Activated T-helper 1 cell treated with anti-CD3 and anti-CD28 coated beads, Interleukin-2, amount 50 U/mL, for 16 hours (primary cell): ENCODE measurements at places on chromosomes 3 and 15.

DNA sequence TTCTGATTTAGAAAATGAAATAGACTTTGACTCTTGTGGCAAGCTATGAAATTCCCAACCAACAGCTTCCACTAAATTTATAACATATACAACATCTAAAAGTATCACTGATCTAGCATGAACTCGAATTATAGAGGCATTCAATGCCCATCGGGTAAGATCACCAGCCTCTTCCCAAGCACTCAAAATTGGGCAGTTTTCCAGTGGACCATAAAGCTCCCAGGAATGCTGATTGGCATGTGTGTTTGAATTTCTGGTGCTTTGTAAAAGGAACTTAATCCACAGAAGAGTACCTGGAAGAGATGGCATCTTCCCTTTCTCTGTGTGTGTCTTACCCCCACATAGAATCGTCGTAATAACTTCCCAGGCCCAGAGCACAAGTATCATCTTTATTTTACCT, 10.0 kb downstream of the LRTM1 start:
- no peak for DNase-seq

DNA sequence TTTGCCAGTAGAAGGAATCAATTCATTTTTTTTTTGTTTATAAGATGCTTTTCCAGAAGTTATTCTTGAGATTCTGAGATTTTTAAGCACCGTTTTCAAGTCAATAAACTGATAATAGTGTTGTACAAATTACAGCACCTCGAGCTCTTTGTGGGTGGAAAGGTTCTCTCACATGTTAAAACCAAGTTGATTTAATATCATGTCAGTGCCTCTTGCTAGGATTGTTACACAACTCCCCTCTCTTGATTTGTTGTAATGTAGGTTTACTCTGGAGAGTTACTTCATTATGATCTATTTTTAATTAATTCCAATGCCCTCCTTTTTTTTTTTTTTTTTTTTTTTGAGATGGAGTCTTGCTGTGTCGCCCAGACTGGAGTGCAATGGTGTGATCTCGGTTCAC, 25.8 kb upstream of the UBXN7 start:
- no peak for DNase-seq

DNA sequence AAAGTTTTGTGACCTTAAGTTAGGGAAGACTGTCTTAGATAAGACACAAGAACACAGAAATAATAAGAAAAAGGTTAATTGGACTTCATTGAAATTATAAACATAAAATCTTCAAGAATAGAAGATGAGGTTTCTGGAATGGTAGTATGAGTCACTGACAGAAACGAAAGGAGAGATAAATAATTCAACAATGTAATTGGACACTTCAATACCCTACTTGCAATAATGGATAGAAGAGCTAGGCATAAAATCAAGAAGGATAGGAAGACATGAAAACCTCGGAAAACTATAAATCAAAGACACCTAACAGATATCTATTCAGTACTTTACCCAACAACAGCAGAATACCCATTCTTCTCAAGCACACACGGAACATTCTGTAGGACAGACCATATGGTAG, 15.9 kb upstream of the MFSD1 start:
- DNase-seq: no peak

GRCh38 chr3:188553569-188553968, 399.6 kb downstream of the LPP start:
- no peak for DNase-seq

DNA sequence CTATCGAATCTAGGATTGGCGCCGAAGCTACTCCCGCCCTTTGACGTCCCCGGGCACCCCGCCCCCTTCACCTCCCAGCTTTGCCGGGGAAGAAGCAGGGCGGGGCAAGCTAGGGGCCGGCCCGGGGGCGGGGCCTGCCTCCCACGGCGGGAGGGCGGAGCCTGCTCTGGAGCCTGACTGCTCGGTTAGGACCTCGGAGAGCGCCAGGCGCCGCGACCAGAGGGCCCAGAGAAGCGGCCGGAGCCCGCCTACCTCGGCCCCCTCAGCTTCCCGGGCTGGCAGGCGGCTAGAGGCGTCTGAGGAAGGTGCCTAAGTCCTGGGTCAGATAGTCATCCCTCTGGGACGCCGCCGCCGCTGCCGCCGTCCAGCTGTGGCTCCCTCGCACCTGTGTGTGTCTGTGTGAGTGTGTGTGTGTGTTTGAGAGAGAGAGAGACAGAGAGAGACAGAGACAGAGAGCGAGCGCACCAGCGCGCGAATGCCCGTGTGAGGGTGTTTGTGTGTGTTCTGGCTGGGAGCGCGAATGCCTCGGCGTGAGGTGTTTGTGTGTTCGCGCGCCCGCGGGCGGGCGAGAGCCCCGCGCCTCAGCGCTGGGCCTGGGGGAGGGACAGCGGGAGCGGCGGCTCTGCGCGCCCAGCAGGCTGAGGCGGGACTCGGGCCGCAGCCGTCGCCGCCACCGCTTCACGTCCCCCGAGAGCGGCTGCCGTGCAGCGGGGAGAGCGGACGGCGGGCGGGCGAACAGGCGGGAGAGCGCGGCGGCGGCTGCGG, at the start of gene STXBP5L:
Gene STXBP5L (plus strand): TSS at position 176 of the 765 bp plus-strand sequence. CDS start 1,374 bp downstream, outside the sequence.
- DNase-seq: peak; percentile 2

- no peak for DNase-seq
Measured at GRCh38 chr3:78476076-78476475, 1291.7 kb downstream of the ROBO1 start.

DNA sequence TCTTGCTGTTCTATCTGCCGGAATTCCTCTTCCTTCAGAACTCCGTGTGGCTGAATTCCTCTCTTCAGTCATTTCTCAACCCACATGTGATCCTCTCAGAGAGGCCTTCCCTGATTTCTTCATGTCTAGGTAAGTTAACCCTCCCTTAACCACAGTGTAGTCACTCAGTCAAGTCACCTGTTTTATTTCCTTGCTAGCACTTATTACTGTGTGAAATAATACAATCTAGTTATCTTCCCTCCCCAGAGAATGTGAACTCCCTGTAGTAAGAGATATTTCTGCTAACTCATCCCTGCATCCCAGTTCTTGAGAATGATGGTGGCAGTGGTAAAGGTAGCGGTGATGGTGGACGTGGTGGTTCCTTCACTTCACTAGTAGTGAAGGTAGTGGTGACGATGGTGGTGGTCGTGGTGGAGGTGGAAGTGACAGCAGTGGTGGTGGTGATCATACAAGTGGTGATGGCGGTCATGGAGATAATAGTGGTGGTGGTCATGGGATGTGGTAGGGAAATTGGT, 33.3 kb downstream of the COL6A5 start:
- DNase-seq: no peak

DNA sequence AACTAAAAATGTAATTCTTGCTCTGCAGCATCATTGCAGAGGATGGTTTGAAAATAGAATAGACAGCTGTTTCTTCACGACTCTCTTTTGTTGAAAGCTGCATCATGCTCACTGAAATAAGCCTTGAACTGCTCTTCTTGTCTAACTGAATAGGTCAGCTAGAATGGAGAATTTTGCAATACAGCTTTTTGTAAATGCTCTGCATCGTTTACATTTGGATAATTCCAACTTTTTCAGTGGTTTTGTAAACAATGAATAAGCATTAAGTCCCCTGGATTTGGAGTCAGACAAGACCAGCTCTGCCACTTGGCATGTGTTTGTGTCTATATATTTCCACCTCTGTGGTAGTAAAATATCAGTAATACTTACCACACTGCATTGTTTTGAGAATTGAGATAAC, 95.2 kb downstream of the PLSCR2 start:
- no peak for DNase-seq

DNA sequence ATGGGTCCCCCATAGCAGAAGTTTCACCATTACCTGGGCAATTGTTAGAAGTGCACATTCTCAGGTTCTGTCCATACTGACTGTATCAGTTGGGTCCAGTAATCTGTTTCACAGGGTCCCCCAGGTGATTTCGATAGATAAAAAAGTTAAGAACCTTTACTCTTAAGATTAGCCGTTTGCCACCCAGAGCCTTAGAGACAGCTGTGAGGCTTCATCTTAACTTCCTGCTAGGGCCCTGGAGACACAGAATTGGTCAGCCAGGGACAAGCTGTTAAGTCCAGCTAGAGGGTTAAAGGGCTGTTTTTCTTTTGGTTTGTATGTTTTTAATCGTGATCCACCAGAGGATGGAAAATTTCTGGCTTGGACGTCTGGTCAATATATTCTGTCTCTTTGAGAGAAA, 6.7 kb downstream of the FAM162A start:
- no peak for DNase-seq

DNA sequence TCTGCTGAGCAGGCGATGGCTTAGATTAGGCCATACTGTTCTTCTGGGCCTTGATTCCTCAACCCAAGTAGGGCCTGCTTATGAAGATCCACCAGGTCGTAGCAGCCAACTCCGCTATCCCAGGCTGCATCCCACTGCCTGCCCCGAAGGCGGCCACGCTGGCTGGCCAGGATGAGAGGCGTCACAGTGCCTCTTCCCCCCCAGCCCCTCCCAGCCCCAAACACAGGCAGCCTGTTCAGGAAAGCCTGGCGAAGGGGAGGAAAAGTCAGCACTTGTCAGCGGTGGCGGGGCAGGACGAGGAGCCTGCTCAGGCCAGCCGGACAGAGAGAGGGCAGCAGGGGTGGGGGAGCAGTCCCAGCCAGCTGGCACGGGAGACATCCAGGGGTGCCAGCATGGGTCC, 11.2 kb downstream of the PTH1R start:
- DNase-seq: no peak

DNA sequence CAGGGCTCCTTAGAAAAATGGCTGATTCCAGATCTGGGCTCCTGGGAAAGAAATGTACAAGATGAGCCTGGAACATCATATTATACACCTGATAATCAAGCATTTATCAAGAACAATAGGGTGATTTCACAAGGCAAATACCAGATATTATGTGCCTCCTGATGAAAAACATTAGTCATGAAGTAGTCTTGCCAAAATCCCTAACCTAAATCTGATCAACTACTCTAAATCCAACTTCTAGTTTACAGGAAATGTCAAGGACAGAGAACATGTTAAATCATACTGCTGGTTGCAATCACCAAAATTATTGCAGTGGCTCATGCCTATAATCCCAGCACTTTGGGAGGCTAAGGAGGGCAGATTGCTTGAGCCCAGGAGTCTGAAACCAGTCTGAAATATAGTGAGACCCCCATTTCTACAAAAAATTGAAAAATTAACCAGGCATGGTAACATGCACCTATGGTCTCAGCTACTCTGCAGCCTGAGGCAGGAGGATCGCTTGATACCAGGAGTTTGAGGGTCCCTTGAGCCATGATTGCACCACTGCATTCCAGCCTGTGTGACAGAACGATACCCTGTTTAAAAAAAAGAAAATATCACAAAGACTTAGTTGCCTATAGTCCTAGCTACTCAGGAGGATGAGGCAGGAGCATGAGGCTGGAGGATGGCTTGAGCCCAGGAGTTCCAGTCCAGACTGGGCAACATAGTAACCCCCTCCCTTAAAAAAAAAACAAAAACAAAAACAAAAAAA, 34.9 kb upstream of the ATP13A3 start:
- DNase-seq: no peak

- DNase-seq: no peak
Measured at GRCh38 chr3:25025236-25025635, 402.8 kb upstream of the RARB start.

GRCh38 chr3:94234177-94234788, 171.4 kb downstream of the NSUN3 start:
- DNase-seq: no peak

DNA sequence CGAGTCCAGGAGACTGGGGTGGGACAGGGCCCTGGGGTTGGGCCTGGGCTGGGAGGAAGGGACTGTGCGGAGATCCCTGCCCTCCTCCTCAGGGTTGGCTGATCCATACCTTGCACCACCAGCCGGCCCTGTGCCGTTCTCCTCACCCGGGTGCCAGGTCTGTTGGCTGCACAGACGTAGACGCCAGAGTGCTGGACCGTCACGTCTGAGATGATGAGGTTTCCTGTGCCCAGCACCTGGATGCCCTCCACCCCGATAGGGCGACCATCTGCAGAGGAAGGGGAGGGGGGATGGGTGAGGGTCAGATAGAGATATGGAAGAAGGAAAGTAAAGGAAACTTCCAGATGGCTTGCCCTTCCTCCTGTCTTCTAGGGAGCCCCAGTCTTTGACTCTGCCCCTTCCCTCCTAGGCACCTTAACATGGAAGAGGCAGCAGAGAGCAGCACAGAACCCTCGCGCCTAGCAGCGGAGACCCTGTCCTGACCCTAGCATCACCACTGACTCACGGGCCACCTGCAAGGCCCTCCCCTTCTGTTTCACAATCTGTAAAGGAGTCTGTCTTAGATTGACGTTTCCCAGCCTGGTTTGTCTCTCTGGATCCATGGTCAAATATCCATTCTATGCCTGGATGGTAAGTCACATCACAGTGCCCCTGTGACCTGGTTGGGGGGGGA, 28.8 kb downstream of the RNU5B-1 start:
- no peak for DNase-seq

DNA sequence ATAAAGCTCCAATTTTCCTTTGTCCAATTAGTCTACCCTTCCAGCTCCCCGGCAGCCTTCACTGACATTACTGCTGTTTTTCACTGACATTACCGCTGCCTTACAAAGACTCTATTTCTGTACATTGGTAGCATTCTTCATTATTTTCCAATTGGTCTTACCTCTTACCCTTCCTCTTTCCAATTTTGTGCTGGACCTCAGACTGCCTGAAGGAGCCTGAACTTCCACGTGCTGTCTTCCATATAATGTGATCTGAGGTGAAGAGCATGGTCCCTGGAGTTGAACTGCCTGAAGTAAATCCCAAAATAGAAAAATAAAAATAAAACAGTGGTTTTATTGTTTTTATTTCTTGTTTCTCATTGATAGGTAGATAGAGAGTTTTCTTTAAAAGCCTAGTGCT, 9.2 kb upstream of the TNIK start:
- DNase-seq: no peak
